Activated T-cell treated with anti-CD3 and anti-CD28 coated beads for 48 hours (primary cell): ENCODE measurements at places on chromosomes 5 and 9.
A peak's percentile ranks its signal among the peaks of the same experiment; 100 is the strongest.

DNA sequence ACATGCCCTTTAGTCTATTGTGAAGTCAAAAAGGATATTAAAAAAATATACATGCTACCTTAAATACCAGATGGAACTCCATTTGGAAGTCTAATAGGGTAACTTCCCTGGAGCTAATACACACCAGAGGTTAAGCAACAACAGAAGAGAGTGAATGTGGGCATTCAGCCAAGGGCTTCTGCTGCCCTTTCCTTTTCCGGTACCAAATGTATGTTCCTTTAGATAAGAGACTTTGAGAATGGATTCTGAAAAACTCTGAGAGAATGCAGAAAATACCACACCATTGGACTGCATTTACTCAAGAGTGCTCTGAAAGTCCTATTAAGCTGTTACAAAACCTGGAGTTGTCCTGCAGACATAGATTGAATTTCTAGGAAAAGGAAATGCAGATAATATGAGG, 23.8 kb upstream of the TRPM3 start:
- DNase-seq = no peak

DNA sequence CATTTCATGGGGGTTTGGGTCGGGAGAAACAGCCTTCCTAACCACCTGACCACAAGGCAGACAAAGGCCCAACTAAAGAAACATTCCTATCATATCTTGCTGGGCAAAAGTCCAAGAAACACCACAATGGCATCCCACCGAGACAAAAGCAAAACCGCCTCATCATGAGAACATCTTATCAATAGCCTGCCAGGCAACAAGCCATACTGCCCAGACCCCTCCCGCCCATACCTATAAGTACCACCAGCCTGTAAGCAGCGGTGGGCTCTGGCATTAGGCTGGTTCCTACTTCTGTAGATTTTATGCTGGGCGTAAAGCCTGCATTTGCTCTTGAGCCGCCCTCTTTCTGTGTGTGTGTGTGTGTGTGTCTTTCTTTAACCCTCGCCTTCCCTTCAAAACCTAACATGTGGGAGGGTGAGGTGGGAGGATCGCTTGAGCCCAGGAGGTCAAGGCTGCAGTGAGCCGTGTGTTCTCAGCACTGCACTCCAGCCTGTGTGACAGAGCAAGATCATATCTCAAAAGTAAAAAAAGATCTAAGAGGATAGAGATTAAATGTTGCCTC, 56.9 kb downstream of the PDE6A start:
- DNase-seq = no peak

- no peak for DNase-seq
Measured at GRCh38 chr5:176870110-176870591, 29.0 kb downstream of the HK3 start.

DNA sequence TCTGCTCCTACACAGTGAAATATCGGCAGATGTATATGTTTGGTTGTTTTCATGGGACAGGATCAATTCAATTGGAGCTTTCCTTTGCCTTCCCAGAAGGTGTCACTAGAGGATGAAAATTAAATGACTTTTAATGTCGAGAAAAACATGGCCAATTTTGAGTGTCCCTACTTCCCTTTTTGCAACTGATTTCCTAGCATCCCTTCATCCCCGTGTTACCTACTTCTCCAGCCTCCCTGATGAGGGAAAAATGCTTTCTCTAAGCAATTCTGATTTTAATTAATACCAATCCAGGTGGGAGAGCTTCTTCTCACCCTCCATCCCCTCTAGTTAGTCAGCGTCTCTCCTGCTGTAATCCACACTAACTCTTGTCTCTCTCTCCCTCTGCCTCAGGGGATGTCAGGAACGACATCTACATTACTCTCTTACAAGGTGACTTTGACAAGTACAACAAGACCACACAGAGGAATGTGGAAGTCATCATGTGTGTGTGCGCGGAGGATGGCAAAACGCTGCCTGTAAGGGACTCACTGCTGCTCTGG, 64.9 kb downstream of the DOCK2 start:
- DNase-seq = no peak

- DNase-seq = no peak
Measured at GRCh38 chr9:137590123-137590468, 216 bp downstream of the ZMYND19 start.

DNA sequence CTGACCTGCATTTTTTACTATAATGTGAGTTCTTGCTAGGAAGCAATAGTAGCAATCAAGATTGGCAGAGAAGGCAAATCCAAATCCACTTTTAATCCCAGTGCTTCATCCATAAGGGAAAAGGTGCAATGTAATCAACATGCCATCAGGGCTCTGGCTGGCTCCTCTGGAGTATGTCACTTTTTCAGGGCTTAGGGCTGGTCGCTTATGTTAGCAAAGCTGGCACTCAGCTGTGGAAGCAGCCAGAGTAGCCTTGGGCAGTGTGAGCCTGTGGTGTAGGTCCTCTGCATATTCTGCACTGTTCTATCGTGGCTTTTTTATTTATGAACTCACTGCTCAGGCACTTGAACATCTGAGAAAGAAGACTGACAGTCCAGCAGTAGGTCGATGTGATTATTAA, 16.1 kb downstream of the ACTBL2 start:
- DNase-seq = no peak

- no peak for DNase-seq
Measured at GRCh38 chr5:53934151-53934820, 373.8 kb downstream of the NDUFS4 start.

DNA sequence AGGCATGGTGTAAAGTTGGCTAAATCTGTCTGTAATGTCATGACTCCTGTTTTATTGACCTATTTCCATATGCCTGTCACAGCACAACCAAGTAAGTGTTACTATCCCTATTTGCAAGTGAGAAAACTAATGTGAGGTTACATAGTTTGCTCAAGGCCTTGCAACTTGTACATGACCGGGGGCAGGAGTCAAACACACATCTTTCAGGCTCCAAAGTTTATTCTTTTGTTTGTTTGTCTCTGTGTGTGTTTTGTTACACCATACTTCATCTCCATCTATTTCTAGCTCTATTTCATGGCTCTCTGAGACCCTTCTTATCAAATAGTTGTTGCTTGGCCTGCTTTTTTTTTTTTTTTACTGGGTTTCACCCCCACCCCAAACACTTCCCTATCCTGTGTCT, 70.2 kb downstream of the CMYA5 start:
- no peak for DNase-seq

DNA sequence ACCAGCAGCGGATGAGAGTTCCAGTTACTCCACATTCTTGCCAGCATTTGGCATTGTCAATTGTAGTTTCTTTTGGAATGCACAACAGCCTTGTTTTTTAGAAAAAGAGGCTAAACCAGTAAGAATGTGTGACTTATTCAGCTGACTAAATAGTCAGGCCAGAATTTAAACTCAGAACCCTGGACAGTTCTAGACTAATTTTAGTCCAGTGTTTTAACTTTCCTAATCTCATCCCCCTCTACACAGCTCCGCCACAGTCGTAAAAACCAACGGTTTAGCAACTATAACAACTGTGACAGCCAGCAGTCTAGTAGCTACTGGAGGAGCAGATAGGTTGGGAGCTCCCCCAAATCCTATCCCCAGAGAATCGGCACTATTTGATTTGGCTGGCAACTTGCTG, 103.7 kb downstream of the FOXD1 start:
- no peak for DNase-seq

GRCh38 chr5:37810311-37810710, 29.5 kb downstream of the GDNF start:
- no peak for DNase-seq

DNA sequence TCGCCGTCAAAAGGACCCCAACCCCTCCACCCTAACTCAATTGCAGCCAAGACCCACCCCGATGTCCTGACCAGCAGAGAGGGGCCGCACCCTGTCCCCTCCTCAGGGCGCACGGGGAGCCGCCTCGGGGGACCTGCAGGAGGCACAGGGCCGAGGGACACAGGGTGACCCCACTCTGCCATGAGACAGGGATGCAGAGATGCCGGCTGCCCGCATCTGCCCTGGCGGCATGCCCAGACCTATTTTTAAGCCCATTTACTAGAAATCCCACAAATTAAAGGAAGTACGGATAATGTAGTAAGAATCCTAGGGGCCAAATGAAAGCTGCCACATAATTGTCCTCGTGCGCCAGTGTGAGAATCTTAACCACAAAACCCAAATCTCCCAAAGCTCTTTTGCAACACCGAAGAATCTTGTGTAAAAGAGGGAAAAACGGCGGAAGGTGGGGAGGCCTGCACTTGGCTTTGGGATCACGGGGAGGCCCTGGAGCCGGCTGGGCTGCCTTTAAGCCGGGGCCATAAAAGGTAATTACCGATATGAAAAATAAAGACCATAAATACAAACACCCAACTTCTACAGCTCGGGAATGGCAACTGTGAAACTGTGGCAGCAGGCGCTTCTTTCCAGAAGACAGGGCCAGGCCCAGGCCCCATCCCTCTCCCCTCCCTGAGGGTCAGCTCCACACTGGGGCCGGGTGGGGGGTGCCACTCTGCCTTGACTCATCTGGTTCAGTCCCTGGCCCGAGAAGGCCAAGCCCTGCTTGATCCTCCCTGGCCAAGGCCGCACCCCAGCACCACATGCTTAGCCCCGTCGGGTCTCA, 35.0 kb downstream of the NACC2 start:
- DNase-seq = no peak

GRCh38 chr9:128056887-128057723, 10.0 kb downstream of the NAIF1 start:
- DNase-seq = no peak

GRCh38 chr9:98118640-98119601, at the start of gene TRIM14:
TSS of gene TRIM14 (minus strand) at chr9:98119222. CDS start at chr9:98119188, 34 bp downstream.
- peak; percentile 61 for DNase-seq

GRCh38 chr5:131821221-131821620, 24.4 kb upstream of the FNIP1 start:
- DNase-seq = no peak

DNA sequence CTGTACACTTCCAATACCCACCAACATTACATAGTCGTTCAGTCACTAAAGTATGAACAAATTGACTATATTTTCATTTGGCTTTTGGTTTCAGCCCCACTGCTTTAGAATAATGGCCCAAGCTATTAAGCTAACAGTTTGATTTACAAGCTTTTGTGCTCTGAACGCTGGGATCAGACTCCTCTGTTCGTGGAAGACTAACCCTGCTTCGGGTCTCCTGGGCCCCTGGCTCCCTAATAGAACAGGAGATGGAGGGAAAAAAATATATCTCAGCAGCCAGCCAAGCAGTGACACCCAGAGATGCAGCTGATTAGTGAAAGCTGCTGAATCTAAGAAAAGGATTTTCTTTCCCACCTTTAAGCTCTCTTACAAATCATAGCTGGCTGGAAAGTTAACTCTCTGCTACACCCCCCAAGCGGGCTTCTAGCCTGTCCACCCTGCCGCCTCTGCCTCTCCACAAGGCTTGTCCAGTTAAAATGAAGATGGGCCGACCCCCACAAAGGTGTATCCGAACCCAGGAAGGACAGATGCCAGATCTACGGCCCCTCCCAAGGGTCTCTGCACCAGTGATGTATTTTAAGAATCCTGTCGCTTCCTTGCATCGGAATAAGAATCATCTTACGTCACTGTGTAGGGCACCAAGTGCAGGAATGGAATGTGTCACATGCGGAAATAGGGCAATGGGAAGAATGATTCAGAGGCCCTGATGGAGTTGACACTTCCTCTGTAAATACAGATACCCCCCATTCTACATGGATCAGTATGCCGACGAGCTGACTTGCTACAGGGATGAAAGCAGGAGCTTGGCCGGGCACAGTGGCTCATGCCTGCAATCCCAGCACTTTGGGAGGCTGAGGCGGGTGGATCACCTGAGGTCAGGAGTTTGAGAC, 33.4 kb upstream of the BARHL1 start:
- no peak for DNase-seq

DNA sequence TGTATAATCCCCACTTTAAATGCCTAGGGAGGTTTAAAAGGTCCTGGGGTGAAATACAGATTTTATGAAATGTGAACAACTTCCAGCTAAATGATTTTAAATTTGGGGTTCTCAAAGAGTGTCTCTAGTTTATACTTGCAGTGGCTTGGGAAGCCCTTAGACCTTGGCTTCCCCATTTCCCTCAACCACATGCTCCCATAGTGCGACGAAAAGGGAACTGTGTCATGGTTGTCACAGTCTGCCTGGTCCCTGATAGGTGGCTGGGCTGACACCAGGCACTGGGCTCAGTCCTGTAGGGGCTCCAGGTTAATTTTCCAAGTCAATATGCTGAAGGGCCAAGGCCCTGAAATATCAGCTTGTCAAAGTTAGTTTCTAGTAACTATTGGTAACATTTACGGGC, 10.4 kb upstream of the CXCL14 start:
- no peak for DNase-seq

DNA sequence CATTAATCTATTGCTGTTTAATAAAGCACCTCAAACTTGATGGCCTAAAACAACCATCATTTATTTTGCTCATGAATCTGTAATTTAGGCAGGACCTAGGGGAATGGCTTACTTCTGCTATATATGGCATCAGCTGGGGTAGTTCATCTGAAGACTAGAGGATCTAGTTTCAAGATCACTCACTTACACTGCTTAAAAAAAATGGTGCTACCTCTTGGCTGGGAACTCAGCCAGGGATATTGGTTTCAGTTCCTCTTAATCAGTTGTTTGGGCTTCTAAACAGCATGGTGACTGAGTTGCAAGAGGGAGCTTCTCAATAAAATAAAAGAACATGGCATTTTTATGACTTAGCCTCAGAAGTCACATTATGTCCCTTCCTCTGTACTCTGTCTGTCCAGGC, 142.0 kb downstream of the FAM114A2 start:
- DNase-seq = no peak

- no peak for DNase-seq
Measured at GRCh38 chr5:107466233-107466769, 204.4 kb downstream of the EFNA5 start.

- no peak for DNase-seq
Measured at GRCh38 chr5:115456056-115456455, 88.5 kb downstream of the FEM1C start.

DNA sequence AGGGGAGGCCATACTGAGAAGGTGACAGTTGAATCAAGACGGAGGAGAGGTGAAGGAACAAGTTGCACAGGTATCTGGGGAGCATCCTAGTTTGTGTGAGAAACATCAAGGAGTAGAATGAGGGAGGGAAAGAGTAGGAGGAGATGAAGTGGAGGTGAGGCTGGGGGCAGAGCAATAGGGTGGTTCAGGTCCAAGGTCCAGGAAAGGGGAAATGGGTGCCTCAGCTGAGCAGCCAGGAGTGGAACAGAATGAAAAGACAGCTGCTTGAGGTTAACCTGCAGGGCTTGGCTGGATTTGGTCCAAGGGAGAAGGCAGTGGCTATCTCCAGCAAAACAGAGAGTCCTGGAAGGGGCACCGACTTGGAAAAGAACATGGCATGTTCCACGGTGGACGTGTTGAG, 5.3 kb downstream of the SLC1A1 start:
- DNase-seq = no peak

DNA sequence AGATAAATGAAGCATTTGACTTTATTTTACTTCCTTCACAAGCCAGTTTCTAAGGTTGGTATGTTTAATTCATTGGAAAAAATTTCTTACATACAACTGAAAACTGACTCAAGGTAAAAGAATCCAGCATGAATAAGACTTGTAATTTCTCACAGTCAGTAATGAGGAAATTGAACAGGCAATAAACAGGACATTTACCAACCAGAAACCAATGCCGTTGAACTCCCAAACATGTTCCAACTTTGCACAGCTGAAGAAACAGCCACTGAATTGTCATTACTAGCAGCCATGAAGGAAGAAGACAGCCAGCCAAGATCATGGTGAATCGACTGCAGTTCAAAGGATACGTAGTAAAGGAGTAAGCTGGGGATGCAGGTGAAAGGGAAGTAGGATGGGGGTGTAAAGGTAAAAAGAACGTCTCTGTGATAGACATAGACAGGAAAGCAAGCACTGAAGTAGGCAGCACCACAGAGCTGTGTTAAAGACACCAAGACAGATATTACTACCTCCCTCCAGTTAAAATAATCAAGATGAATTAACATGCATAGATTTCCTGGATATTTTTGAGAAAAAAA, 21.3 kb upstream of the SLC12A2 start:
- no peak for DNase-seq

- DNase-seq = no peak
Measured at GRCh38 chr9:94664801-94665200, 25.5 kb upstream of the FBP1 start.
